ENCODE measurements at places on chromosomes 7 and 10. TPM values are rescaled to one million over a fixed set of nuclear protein-coding genes. Genes with fewer than 3 reads are reported as not detected.
A peak's percentile ranks its signal among the peaks of the same experiment; 100 is the strongest.

The SLK gene
- total RNA-seq: 53.9 TPM

DNA sequence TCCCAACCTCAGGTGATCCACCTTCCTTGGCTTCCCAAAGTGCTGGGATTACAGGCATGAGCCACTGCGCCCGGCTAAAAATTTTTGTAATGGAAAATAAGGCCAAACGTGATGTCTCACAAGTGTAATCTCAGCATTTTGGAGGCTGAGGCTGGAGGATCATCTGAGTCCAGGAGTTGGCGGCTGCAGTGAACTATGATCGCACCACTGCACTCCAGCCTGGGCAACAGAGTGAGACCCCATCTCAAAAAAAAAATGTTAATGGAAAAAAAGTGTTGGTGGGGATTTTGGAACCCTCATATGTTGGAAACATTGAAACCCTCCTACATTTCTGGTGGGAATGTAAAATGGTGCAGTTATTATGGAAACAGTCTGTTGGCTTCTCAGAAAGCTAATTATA is 2.7 kb upstream of the SRPK2 start:
- no peak for DNase-seq

The BLNK gene
- 22.1 TPM for total RNA-seq

GRCh38 chr7:24500599-24500998 is 72.7 kb upstream of the PALS2 start:
- no peak for DNase-seq

GRCh38 chr10:18404530-18404929 is 246.9 kb downstream of the NSUN6 start:
- DNase-seq: no peak

The DPYSL4 gene
- not detected for total RNA-seq

DNA sequence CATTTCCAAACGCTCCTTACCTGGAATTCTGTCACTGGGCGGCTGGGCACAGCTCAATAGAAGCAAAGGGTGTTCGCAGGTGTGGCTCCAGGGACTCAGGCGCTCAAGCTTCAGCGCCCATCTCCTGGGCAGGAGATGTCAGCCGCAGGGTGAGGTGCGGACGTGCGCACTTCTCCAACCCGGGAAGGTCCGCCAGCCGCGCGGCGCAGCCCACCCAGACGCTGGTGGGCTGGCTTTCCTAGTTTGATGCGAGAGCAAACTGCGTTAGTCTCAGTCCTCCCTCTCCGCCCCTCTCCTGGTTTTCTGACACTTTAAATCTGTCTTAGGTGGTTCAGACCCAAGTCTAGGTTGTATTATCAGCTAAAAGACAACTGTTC is 267 bp downstream of the CALCR start:
- no peak for DNase-seq

The NAMPT gene
- 85.0 TPM for total RNA-seq

The STAG3 gene
- total RNA-seq: 1.2 TPM

DNA sequence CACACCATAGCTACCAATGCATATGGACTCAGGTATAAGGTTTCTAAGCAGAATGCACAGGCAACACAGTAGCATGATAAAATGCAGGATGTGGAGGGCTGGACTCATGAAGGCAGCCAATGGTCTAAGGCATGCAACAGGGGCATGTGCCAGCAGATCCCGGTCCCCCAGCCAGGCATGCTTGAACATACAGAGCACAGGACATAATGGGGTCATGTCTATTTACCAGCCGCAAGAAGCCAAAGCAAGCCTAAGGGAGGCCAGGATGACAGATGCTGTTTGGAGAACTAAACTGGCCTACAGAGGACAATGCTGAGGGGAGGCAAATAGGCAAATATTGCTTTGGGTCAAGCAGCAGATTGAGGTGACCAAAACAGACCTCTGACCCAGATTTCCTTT is 60.0 kb upstream of the PDLIM1 start:
- DNase-seq: no peak

The IL2RA gene
- total RNA-seq: 0.61 TPM

DNA sequence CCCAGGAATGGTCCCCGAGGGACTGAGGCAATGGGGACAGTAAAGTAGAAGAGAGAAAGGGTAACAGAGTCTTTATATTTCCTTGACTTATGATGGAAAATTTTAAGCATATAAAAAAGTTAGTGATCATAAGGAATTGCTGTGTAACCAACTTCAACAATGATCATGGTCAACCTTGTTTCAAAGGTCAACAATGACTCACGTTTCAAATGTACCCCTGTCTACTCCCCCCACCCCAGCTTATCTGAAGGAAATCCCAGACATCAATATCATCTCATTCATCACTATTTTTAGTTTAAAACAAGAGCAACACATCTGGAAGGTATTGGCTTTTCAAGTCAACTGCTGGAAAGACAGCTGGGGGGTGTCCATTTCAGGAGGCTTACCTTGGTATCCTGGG is 92.9 kb downstream of the SMURF1 start:
- DNase-seq: no peak

The LGI1 gene
- total RNA-seq: 0.40 TPM

GRCh38 chr7:6423942-6424701 is 23.6 kb downstream of the DAGLB start:
- DNase-seq: peak; percentile 52

- peak; percentile 54 for DNase-seq
Measured at GRCh38 chr10:6202098-6202683, 541 bp upstream of the PFKFB3 start.

The PTPRN2 gene
- 30.3 TPM for total RNA-seq

The TCAF2 gene
- total RNA-seq: 2.1 TPM

DNA sequence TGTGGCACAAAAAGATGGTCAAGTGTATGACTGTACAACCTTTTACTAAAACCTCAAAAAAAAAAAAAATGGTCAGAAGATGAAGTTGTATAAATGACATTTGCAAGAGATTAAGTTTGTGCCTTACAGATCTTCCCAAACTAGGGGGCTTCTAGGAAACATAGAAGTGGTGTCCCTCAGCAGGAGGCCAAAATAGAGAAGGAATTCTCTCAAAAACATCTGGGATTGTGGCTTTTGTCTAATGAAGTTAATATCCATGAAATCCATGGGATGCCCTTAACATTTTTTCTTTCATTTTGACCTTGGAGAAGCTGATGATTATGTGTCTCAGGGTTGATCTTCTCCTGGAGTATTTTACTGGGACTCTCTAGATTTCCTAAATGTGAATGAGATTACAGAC is 62.2 kb downstream of the CASD1 start:
- DNase-seq: no peak

GRCh38 chr10:78327778-78328591 is 294.3 kb downstream of the RPS24 start:
- no peak for DNase-seq

GRCh38 chr10:114100848-114101741 is 57.4 kb downstream of the ADRB1 start:
- DNase-seq: peak; percentile 38

The MNX1 gene
- 20.4 TPM for total RNA-seq

DNA sequence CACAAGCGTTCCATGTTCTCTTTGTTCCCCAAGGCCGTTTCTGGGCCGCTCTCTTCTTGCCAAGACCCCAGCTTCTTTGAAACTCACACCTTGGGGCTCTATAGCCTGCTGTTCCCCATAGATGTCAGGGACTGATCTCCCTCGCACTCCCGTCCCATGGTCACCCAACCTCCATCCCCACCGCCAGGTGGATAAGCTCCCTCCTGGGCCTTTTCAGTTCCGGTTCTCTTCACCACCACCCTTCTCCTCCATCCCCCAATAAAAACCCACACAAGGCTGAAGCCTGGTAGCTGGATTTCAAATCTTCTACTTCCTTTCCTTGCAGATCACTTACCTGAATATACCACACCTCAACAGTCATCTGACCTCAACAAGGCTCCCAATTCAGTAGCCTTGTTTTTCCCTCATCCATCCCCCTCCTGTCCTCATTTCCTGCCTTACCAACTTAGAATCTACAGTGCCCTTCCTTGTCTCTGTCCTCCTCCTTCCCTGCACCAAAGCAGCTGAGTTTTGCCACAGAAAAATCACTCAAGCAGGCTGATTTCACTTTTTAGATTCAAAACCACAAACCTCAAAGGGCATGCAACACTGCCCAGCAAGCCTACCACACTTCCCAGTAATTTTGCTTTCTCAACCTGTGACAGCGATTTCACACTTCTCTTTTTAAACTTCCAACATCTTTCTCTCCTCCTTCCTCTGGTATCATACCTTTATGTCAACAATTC is 7.7 kb downstream of the SLC37A3 start:
- DNase-seq: no peak

GRCh38 chr7:102140952-102141370 is 145.7 kb upstream of the SH2B2 start:
- DNase-seq: peak; percentile 13

- DNase-seq: peak; percentile 63
Measured at GRCh38 chr10:26437637-26438461, at the start of gene APBB1IP. Gene APBB1IP, plus strand, starts transcription at chr10:26438341. Its CDS starts 53,986 bp downstream, at chr10:26492327.

The NOD1 gene
- 12.7 TPM for total RNA-seq

DNA sequence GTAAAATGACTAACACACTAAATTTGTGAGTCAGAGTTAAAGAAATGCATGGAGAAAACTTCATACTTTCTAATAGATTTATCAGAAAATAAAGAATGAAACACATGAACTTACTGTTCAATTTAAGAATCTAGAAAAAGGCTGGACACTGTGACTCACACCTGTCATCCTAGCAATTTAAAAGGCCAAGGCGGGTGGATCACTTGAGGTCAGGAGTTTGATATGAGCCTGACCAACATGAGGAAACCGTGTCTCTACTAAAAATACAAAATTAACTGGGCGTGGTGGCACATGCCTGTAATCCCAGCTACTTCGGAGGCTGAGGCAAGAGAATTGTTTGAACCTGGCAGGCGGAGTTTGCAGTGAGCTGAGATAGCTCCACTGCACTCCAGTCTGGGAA is 1106.2 kb upstream of the LRRN3 start:
- DNase-seq: no peak

DNA sequence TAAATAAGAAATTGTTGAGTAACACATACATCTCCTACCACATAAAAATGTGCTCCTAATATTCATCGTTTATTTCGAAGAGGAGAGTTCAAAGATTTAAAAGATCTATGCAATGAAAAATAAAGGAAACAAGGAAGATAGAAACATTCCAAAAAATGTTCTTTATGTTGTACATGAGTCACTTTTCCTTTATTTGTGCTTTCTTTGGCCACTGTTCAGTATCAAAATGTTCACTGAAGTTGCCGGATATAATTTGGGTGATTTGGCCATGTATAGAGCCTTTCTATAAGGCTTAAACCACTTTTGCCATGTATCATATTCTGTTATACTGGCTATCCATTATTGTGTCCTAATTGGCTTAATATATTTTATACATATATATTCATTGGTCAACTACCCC is 62.9 kb upstream of the PRR15 start:
- DNase-seq: no peak

- no peak for DNase-seq
Measured at GRCh38 chr7:22351878-22352277, 5.1 kb downstream of the RAPGEF5 start.

- peak; percentile 39 for DNase-seq
Measured at GRCh38 chr7:77460057-77460486, 43.9 kb upstream of the GSAP start.

DNA sequence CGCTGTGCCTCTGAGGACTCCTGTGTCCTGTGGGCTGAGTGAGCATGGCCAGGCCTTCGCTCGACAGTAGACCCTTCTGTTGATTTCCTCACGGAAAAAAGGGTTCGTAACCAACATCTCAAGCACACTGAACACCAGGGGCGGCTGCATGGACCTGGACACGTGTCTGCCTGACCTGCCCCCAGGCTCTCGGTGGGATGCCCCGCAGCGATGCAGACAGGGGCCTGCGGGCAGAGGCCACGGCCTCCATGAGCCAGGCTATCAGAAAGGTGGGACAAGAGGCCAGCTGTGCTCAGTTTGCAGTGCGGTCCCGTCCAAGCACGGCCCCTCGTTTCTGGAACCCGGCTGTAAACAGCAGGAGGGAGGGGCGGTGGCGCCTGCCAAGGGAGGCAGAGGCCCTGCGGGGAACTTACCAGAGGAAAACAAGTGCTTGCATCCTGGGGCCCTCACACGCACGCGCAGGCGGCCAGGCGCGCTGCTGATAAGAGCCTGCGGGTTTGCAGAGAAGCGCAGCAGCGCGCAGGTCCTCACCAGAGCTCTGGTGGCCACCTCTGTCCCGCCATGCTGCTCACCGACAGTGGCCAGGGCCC is 10.6 kb downstream of the GPR146 start:
- peak; percentile 55 for DNase-seq

DNA sequence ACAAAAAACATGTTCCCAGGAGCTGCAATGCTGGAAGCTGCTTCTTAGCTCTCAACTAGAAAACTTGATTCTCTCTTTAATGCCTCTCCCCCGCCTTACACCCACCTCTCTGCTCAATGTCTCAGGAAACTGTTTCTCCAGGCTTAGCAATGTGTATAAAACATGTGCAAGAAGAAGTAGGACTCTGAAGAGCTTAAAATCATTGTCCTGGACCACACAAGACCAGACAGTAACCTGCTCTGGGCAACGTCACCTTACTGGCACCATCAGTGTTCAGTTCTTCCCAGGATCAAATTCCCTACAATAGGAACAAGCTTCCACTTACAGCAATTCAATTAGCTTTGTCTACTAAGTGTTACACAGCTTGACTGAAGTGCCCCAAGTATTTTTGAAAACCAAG is 104.9 kb downstream of the RAPGEF5 start:
- no peak for DNase-seq

The NEUROD6 gene
- total RNA-seq: not detected

DNA sequence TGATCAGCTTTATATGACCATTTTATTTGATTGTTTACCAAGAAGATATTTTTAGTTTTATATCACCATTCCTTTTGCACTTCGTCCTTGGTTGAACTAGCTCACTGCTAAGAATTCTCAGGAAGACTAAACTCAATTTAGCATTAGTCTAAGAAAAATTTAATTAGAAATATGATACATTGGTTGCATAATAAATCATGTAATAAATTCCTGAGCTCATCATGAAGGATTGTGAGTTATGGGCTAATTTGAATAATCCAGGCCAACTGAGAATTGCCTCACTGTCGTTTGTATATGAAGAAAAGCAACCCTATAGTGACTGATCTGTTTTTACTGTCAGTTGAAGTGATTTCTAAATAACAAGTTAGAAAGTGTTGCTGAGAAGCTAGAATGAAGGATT is 725.5 kb downstream of the DNAJB9 start:
- DNase-seq: no peak

- no peak for DNase-seq
Measured at GRCh38 chr10:122464250-122464510, 2.8 kb downstream of the HTRA1 start.

DNA sequence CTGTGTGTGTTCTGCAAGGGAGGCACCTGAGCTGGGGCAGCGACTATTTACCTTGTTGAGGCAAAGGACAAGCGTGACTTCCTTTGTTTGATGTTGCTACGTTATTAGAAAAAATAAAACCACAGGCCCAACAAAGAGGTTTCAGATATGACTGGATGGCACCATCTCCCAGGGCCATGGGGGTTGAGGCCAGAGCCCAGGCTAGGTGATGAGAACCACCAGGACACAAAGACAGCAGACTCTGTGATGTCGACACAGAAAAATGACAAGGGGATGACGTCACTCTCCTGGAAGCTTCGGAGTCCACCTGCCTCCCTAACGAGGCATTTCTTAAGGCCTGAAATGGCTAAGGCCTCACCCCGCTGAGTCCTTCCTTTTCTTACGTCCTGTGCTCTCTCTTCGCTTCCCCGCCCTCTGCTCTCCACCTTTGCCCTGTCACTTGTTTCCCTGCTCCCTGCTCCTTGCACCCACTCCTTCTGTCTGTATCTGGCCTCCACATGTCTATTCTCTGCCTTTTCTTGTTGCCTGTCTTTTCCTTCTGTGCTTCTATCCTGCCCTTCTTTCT is 83.0 kb upstream of the ADRB1 start:
- DNase-seq: peak; percentile 80

Measured in left colon (tissue), 2 donors.